ENCODE measurements at places on chromosomes 16 and 17.

GRCh38 chr17:45127548-45128300 lies 4.6 kb downstream of the PLCD3 start:
- DNase-seq: no peak

DNA sequence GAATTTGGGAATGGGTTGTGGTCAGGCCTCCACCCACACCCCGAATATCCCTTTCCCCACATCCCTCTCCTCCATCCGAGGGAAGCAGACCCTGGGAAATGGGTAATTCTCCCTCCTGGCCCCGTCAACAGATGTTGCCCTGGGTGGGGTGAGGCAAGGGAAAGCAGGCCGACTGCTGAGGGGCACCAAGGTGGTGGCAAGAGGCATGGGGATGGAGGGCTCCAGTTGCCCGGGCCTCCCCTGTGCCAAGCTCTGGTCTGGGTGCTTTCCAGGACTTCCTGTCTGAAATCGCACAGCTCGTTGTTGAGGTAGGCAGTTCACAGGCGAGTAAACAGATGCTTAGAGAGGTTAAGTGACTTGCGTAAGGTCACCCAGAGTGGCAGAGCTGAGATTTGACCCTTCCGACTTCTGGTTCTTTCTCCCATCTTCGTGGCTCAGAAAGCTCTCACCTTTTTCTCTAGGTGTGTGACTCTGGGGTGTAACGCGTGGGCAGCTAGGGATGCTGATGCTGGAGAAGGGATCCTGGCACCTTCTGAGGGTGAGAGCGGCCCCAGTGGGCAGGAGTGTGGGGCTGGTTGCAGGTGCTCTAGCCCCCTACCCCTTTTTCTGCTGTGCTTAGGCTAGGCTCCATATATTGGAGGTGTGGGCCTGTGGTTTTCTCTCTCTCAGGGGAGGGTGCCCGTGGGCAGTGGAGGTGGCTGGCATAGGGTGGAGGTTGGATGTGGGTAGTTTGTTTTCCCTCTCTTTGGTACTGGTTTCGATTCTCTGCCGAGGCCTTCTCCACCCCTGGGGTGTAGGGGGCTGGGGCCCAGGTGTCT lies 17.2 kb downstream of the RARA start:
- DNase-seq: peak; percentile 57

DNA sequence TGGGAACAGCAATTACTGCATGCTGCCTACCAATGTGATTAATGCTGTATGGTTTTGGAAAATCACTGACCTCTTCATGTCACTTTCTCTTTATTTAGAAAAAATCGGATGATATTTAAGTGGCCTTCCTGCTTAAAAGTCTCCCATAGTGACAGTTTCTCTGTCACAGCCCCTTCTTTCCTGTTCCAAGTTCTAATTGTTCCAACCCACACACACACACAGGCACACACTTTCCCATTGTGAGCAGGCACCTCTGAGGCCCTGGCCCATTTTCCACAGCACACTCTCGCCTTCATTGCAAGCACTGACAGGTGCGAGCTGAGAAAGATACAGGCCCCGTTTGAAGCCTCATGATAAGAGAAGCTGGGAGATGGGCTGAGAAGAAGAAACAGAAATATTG lies 505.9 kb downstream of the HS3ST4 start:
- no peak for DNase-seq

- DNase-seq: no peak
Measured at GRCh38 chr17:11086646-11087340, 154.2 kb upstream of the SHISA6 start.

DNA sequence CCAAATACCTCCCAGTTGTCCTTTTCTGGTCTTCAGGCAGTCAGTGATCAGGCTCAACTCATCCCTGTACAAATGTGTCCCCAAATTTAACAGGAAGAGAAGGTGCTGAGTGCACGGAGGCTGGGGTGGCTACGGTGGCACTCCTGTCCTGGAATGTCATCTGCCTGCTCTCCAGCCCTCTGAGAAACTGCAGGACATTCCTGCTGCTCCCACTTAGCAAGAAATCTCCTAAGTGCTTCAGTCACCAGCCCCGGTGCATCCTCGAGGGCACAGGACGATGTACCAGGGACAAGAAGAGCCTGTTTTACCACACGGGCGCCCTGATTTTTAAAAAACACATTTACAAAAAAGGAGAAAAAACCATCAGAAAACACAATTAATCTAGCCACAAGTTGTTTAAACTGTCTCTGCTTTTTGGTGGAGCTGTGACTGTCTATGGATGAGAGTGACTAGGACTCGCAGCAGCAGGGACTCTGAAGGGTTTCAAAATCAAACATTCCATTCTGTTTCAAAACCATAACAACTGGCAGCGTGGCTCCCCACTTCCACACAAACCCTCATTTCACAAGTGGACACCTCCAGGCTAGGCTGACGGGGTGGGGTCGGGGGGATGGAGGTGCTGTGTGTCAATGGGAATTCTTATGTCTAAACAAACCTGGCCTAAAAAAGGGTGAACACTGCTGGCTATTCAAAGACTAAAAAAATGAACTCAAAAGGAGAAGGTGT lies 65.3 kb upstream of the CNEP1R1 start:
- DNase-seq: no peak

DNA sequence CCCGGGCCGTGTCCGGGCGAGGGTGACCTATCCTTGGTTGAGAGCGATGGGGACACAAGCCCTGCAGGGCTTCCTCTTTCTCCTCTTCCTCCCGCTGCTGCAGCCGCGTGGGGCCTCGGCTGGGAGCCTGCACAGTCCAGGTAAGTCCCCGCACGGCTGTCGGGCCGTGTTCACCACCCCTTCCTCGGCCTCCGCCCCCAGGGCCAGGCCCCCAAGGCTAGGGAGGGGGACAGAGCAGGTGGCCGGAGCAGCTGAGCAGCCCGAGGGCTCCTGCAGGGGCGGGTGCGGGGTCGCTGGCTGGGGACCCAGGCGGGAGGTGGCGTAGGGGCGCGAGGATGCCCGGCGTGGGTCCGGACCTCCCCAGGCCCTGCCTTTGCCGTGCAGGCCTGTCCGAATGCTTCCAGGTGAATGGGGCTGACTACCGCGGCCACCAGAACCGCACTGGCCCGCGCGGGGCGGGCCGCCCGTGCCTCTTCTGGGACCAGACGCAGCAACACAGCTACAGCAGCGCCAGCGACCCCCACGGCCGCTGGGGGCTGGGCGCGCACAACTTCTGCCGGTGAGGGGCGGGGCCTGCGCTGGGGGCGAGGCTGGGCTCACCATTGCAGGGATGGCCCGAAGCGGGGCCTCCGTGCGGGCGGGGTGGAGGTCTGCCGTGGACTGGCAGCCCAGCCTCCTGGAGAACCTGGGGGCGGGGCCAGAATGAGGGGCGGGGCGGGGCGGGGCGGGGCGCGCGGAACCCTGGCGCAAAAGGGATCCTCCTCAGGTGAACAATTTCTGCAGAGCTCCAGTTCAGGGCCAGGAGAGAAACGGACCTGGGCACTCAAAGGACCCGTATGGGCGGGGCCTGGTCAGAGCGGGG lies 631 bp downstream of the KREMEN2 start:
- peak; percentile 46 for DNase-seq

Data from effector CD4-positive, alpha-beta T cell (primary cell).